ENCODE measurements at places on chromosomes 6 and 20.

GRCh38 chr20:37615340-37616109, 78.3 kb upstream of the CTNNBL1 start:
- no peak for DNase-seq

DNA sequence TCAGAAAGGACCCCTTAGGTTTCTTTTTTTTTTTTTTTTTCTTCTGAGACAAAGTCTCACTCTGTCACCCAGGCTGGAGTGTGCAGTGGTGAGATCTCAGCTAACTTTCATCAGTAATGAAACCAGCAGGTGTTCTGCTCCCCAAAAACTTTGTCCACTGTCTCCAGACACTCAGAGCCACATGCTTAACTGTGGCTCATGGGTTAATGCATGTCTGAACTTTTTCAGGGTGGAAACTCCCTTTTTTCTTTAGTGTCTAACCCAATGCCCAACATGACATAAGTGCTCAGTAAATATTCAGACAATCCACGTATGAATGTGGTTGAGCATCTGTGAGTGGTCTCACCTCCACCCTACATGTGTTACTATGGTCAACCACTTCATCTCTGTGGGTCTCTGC, 45.4 kb downstream of the MYB start:
- no peak for DNase-seq

GRCh38 chr20:34843421-34843820, 18.0 kb upstream of the NCOA6 start:
- DNase-seq, result no peak

- DNase-seq, result no peak
Observed at GRCh38 chr6:75244063-75244584, 523 bp upstream of the COX7A2 start.

- DNase-seq, result no peak
Observed at GRCh38 chr20:51385646-51386530, 156.6 kb downstream of the NFATC2 start.

- no peak for DNase-seq
Observed at GRCh38 chr6:32114796-32115195, 5.7 kb upstream of the TNXB start.

DNA sequence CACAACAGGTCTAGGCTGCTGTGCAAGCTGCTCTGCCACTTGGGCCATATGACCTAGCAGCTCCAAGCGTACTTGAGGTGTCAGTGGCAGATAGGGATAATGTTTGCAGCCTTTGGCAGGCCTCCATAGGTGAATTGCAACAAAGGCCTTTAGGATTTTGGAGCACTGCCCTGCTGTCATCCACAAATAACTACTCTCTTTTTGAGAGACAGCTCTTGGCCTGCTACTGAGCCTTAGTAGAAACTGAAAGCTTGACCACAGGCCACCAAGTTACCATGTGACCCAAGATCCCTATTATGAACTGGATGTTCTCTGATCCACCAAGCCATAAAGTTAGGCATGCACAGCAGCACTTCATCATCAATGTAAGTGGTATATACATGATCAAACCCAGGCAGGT, 29.9 kb downstream of the FBXO30 start:
- DNase-seq, result no peak

DNA sequence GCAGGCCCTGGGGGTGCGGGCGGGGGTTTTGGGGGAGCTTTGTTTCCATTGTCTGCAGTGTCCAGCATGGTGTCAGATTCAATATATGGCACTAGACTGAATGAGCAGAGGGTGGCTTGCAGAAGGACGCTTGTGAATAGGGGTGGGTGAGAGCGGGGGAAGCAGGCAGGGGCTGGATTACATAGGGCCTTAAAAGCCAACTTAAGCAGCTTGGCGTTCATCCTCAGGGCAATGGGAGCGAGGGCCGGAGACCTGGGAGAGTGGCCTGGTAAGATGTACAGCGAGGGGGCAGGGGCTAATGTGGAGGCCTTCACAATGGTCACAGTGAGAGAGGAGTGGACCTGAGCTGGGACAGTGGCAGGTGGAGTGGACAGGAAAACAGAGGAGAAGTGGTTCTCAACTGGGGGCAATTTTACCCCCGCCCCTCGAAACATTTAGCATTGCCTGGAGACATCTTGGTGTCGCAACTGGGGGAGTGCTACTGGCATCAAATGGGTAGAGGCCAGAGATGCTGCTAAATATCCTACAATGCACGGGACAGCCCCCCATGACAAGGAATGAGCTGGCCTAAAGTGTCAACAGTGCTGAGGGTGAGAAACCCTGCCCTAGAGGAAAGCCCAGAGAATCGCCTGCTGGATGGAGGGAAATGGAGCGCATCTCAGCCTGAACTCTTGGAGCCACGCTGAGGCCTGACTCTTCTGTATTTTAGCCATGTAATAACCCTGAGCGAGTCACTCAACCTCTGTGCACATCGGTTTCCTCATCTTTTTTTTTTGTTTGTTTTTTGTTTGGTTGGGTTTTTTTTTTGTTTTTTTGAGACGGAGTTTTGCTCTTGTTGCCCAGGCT, 15.1 kb upstream of the BAK1 start:
- DNase-seq, result no peak

- no peak for DNase-seq
Observed at GRCh38 chr6:77011929-77012545, 451.3 kb downstream of the HTR1B start.

DNA sequence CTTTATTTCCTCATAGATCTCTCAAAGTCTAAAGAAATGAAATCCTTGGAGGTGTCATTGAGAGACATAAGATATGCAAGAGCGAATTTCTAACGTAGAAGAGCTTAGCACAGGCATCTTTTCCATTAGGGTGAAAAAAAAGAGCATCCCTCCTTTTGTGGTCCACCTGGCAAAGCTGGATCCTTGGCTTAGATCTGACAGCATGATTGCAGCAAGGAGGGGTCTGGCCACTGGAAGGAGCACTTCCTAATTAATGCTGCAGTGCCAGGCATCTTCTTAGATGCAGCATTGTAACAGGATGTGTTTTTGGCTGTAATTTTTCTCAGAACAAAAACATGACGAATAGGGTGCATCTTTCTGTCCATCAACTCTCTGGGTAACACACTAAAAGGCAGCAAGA, 60.1 kb upstream of the TFAP2D start:
- DNase-seq, result no peak

DNA sequence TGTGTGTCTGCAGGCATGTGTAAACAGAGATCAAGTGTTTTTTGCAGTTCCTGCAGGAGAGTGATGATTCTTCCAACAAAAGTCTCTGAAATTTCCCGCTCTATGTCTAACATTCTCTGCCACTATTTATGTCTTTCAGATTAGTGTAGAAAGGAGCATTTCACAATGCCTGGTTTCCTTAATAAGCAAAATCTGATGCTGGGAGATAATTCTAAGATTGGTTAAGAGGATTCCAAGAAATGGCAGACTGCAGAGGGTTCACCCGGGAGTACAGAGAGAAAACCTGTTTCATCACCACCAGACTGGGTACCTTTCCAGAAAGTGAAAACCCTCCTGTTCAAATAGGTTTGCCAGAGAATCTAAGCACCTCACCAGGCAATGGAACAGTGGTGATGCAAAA, 62.7 kb downstream of the FOXC1 start:
- no peak for DNase-seq

DNA sequence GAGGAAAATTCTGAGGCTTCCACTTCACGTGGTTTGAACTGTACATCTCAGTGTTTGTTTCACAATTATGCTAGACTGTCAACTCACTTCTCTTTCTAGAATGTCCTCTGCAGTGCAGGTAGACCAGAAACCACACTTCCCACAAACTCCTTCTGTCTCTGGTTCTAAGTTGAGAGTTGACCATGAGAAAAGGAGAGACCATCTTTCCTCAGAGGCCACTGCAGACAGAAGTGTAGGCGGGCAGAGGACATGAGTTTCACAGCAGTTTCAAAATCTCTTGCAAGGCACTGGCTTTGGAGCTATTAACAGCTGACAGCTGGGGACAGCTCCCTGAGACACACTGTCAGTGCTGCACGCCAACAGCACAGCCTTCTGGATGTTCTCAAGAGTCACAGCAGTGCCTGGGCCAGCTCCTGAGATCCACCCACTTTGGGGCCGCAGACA, 55.4 kb upstream of the MOXD1 start:
- DNase-seq, result no peak
